NAMALWA (cell line): ENCODE measurements at places on chromosomes 6 and 20.

- DNase-seq, result no peak
Measured at GRCh38 chr20:4875578-4876067, 125.7 kb downstream of the SLC23A2 start.

DNA sequence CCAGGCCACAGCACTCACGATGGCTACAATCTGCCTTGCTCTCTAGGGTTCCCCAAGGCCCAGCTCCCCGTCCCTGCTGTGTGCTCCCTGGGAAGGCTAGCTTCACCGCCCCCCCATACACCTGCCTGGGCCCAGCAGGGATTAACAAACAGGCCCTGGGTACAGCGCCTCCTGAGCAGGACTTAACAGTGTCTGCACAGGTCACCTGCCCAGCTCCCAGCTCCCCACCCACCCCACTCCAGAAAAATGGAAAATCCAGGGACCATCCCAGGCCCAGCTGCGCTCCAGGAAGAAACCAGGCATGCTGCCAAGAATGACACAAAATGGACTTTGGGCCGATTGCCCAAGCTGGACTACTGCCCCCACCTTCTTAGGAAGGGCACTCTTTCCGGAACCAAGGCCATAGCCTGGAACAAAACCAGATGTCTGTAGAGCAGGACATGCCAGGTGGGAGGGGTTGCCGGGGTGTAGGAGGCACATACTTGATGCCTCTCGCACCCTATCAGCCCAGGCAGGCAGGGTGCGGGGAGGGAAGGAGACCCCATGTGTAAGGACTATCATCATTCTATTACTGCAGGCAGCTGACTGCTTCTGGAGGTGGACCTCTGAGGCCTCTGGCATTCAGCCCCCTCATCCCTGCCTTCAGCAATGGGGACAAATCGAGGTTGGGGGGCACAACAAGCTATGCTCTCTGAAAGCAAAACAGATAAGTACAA, 104.9 kb downstream of the SNX5 start:
- no peak for DNase-seq

DNA sequence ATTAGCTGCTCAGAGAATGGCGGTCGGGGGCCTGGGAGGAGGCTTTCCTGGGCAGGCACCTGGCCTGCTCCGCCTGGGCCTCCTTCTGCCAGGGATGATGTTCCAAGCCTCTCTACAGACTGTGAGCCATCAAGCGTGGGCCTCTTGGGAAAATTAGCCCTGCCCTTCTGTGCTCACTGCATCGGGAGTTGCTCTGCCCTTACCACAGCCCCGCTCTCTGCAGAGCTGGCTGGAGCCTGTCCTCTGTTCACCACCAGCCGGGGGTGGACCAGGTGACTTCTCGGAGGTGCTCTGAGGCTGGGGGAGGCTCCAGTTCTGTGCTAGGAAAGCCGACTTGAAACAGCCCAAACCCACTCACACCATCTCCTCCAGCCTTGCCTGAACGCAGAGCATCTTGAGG, 24.2 kb downstream of the MDGA1 start:
- no peak for DNase-seq

DNA sequence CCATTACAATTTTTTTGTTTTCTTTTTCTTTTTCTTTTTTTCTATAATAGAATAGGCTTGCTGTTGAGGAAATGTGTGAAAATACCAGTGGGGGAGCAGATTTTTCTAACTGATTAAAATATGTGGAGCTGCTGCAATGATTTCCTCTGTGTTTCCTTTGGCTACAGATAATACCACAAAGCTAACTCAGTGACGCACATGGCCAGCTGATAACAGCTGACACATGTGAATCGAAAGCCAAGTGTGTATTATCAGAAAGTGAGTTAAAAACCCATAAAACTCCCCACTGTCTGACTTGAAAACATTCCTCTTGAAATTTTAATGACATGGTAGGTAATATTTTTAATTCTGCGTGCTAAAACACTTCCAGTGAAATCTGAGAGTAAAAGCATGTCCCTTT, 70.8 kb upstream of the AHI1 start:
- no peak for DNase-seq
